ENCODE measurements at places on chromosomes 11 and 22. TPM values are rescaled to one million over a fixed set of nuclear protein-coding genes. Genes with fewer than 3 reads are reported as not detected.

GRCh38 chr11:30879322-30880005 is 293.3 kb upstream of the MPPED2 start:
- no peaks in the 10 kb centered on the region for H3K27me3 ChIP-seq
- no peak for DNase-seq
- no peaks in the 10 kb centered on the region for H3K36me3 ChIP-seq
- H3K4me1 ChIP-seq, result no peaks in the 10 kb centered on the region
- no peak overlapping the region for H3K27ac ChIP-seq
- no peak overlapping the region for H3K4me3 ChIP-seq

FUT4 gene
- 0.60 TPM for total RNA-seq

- DNase-seq, result no peak
- peaks cover 54% of the 10 kb centered on the region for H3K4me1 ChIP-seq
- H3K36me3 ChIP-seq, result no peaks in the 10 kb centered on the region
- peaks cover 8% of the 10 kb centered on the region for H3K27me3 ChIP-seq
These were observed 16.2 kb downstream of the CAPN5 start for GRCh38 chr11:77082838-77083565.

HEPN1 gene
- not detected for total RNA-seq

- H3K27me3 ChIP-seq, result peaks cover 4% of the 10 kb centered on the region
- peak overlapping the region; percentile 30 for H3K4me3 ChIP-seq
- peaks cover 52% of the 10 kb centered on the region for H3K4me1 ChIP-seq
- DNase-seq, result peak; percentile 46
These were observed 13.8 kb upstream of the LINC01488 start for GRCh38 chr11:69467646-69468045.

MACROD1 gene
- 34.5 TPM for total RNA-seq

DNA sequence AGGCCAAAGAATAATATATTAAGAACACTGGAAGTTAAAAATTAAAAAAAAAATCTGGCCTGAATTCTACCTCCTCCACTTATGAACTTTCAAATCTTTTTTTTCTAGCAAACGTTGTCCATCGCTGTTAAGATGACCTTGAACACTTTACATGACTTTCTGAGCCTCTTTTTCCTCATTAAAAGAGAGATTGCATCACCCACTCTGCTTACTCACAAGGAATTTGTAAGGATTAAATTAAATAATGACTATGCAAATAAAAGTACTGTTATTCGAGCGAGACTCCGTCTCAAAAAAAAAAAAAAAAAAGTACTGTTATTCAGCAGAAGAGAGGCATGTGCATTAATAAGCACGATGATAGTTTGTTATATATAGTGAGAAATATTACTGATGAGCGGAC is 285.1 kb upstream of the CCDC90B start:
- H3K4me1 ChIP-seq, result no peaks in the 10 kb centered on the region
- H3K4me3 ChIP-seq, result no peak overlapping the region
- no peaks in the 10 kb centered on the region for H3K36me3 ChIP-seq
- no peaks in the 10 kb centered on the region for H3K27me3 ChIP-seq
- DNase-seq, result no peak

OR4B1 gene
- not detected for total RNA-seq

- H3K27ac ChIP-seq, result no peak overlapping the region
- no peak for DNase-seq
- H3K4me1 ChIP-seq, result no peaks in the 10 kb centered on the region
- no peaks in the 10 kb centered on the region for H3K27me3 ChIP-seq
These were observed 311.1 kb downstream of the TENM4 start for GRCh38 chr11:79129702-79130101.

P2RY6 gene
- total RNA-seq, result 0.29 TPM

GRCh38 chr11:2099516-2100349 is 39.5 kb downstream of the IGF2 start:
- H3K4me3 ChIP-seq, result no peak overlapping the region
- H3K27ac ChIP-seq, result no peak overlapping the region
- peaks cover 90% of the 10 kb centered on the region for H3K4me1 ChIP-seq
- H3K27me3 ChIP-seq, result no peaks in the 10 kb centered on the region
- DNase-seq, result no peak

DNA sequence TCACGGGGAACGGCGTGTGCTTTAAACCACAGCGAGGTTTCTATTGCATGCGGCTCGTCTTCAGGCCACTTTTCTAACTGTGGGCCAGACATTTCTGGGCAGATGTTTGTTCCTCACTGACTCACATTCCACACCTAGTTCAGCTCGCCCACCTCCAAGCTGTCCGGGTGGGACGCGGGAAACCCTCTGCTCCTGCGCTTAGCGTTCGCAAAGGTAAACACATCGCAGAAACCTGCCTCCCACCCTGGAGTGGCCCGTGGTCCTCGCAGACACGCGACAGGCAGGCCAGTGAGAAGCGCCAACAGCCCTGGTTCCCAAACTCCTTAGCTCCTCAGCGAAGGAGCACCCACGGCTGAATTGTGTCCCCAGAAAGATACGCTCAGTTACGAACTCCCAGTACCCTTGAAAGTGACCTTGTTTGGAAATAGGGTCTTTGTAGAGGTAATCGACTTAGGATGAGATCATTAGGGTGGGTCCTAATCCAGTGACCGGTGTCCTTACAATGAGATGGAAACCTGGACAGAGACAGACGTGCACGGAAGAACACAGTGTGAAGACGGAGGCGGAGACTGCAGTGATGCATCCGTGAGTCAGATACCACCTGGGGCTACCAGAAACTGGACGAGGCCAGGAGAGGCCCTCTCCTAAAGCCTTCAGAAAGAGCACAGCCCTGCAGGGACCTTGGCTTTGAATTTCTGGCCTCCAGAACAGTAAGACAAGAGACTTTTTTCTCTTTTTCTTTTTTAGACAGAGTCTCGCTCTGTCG is 82.7 kb downstream of the CELSR1 start:
- no peak overlapping the region for H3K4me3 ChIP-seq
- no peaks in the 10 kb centered on the region for H3K27me3 ChIP-seq
- peaks cover 99% of the 10 kb centered on the region for H3K4me1 ChIP-seq

- no peaks in the 10 kb centered on the region for H3K36me3 ChIP-seq
- H3K27ac ChIP-seq, result no peak overlapping the region
- H3K4me1 ChIP-seq, result no peaks in the 10 kb centered on the region
- no peaks in the 10 kb centered on the region for H3K27me3 ChIP-seq
- H3K4me3 ChIP-seq, result no peak overlapping the region
These were observed 113.3 kb upstream of the FAT3 start for GRCh38 chr11:92111287-92111686.

DNA sequence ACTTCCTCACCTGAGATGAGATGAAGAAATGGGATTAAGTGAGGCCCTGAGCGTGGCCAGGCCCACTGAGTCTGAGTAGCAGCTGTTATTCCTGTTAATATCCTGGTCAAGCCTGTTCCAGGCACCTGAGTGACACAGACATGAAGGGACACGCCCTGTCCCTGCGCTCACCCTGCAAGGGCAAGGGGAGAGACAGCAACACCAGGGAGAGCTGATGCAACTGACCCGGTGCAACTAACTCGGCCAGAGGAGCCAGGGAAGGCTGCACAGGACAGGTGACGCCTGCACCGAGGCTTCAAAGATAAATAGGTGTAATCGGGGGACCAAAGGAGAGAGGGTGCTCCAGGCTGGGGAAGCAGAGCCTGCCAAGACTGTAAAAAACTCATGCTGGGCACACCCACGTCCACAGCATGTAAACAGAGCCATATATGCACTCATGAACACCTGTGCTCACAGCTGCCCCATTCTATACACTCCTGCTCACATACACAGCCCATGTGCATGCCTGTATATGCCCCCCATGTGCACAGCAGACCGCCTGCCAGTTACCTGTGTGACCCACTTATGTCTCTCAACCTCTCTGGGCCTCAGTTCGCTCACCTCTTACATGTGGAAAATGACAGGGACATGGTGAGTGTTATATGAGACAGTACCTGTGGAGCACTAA is 22.8 kb upstream of the GCAT start:
- no peaks in the 10 kb centered on the region for H3K36me3 ChIP-seq
- peaks cover 52% of the 10 kb centered on the region for H3K4me1 ChIP-seq
- H3K27me3 ChIP-seq, result no peaks in the 10 kb centered on the region
- no peak overlapping the region for H3K27ac ChIP-seq

DNA sequence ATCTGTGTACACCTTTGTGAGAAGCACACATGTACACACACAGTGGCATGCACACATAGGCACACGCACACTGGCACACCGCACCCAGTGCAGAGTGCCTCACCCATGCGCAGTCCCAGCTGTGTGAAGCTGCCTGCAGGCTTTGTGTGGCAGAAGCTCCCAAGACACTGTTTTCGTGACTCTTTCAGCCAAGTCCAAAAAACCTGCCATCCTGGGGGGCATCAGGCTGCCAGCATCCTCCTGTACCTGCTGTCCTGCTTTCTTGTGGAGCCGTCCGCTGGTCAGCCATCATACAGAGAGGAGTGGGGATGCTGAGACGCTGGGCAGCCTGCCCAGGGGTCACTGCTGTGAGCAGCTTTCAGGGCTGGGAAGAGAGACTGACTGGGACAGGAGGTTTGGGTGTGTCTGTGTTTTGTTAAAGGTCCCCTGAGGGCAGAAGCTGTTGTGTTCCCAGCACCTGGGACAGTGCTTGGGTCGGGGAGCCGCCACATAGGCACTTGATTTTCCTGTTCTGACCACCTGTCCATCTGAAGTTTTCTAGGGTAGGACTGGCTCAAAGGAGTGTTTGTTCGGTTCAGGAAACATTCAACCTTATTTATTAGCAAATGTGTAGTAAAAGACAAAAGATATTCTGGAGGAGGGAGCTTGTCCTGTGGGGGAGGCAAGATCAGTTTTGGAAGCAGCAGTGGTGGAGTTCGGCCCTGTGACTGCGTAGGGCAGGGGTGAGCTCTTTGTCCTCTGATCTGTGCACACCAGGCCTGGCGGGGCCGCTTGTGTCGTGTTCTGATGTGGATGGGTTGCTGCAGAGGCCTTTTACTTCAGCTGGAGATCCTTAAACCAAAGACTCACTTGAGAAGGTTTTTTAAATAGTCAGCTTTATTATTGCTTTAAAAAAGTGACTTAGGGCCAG is 29.7 kb downstream of the AP2A2 start:
- peaks cover 5% of the 10 kb centered on the region for H3K36me3 ChIP-seq
- peaks cover 78% of the 10 kb centered on the region for H3K4me1 ChIP-seq
- peak overlapping the region; percentile 56 for H3K27ac ChIP-seq

DNA sequence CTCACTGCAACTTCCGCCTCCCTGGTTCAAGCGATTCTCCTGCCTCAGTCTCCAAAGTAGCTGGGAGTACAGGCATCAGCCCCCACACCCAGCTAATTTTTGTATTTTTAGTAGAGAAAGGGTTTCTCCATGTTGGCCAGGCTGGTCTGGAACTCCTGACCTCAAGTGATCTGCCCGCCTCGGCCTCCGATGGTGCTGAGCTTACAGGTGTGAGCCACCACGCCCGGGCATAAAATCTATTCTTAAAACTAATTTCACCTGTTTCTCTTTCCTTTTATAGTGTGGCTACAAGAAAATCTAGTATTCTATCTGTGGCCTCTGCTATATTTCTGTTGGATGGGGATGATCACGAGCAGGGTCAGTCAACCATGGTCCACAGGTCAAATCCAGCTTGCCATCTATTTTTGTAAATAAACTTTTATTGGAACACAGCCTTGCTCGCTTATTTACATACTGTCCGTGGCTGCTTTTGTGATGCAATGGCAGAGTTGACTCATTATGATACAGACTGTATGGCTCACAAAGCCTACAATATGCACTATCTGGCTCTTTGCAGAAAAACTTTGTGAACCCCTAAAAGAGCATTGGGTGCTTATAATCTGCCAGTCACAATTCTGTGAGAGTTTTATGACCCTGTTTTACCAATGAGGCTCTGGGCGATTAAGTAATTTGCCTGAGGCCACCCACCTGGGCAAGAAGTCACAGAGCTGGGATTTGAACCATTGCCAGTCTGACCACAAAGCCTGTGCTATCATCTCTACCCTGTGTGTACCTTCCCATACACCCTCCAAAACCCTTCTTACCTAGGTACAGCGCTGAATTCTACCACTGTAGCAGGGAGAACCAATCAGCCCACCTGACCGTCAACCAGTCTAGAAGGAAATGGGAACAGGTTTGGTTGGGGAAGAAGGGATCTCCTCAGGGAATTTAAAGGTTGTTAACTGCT is 28.3 kb downstream of the SLC1A2 start:
- H3K4me3 ChIP-seq, result peak overlapping the region; percentile 34
- 0 out of 3 replicates have a peak, but pooled peaks cover 6% of the 10 kb centered on the region for H3K27me3 ChIP-seq
- peak; percentile 78 for DNase-seq
- no peak overlapping the region for H3K27ac ChIP-seq

DNA sequence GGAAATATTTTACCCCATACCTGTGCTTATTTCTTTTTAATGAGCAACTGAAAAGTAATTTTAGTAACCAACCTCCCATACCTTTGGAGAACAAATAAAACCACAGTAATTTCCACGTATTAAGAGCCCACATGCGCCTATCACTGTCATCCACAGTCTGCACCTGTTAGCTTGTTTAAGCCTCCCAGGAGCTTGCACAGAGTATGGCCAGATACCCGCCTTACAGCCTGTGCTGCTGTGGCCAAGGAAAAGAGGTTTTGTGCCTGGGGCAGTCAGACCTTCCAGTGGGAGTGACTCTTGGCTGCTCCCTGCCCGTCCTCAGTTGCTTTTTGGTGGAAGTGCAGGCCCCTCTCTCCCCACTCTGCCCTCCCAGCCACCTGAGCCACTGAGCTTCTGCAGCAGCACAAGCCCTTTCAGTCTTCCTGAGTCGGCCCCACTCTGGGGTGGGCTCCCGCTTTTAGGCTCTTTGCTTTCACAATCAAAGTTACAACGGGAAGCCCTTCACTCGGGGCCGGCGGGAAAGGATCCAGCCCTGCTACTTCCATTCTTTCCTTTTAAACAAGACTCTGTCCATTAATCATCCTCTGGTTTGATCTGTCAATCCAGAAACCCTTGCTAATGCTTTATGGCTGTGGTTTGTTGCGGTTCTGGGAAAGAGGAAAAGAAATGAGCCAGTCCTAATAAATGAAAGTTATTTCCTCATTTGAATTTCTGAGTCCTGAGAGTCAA is 308.8 kb downstream of the TBC1D22A start:
- H3K4me1 ChIP-seq, result no peaks in the 10 kb centered on the region
- H3K27me3 ChIP-seq, result no peaks in the 10 kb centered on the region
- H3K27ac ChIP-seq, result no peak overlapping the region
- no peak overlapping the region for H3K4me3 ChIP-seq

DNA sequence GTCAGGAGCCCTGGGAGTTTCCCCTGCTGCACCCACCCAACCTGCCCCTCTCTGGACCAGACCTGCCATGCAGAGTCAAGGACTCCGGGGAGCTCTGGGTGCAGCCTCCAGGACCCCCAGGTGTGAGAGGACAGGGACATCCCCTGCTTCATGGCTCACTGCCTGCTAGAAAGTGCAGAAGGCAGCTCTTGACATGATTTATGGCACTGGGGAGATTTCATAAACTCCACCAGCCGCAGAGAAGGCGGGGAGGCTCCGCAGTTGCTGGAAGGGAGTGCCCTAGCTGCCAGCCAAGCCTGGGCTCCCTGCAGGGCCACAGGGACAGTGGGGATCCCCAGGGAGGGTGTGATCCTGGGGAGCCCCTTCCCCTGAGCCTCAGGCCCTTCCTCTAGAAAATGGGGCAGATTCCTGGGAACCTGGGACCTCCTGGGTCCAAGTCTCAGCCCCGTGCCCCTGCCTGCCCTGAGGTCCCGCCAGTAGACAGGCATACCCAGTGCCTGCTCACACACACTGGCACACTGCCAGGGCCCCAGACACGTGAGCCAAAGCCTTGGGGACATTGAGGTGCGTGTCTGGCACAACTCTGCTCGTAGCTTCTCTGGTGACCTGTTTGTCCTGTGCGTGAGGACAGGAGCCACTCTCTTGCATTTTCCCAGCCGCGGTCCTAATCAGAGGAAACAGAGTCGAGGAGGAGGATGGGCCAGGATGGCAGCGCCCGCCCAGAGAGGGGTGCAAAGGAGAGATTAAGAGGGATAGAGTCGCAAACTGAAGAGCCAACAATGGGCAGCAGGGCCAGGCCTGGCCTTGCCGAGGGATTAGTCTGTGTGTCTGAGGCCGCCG is 13.8 kb downstream of the CABP7 start:
- H3K4me3 ChIP-seq, result no peak overlapping the region
- DNase-seq, result no peak
- H3K27me3 ChIP-seq, result no peaks in the 10 kb centered on the region
- H3K27ac ChIP-seq, result no peak overlapping the region
- H3K4me1 ChIP-seq, result 0 out of 2 replicates have a peak, but pooled peaks cover 7% of the 10 kb centered on the region

MMP13 gene
- total RNA-seq, result not detected

Data from HepG2 (cell line).